Immature natural killer cell (primary cell): ENCODE measurements at places on chromosomes 16 and 17.

- no peak overlapping the region for H3K27ac ChIP-seq
- no peaks in the 10 kb centered on the region for H3K27me3 ChIP-seq
- peaks cover 8% of the 10 kb centered on the region for H3K4me1 ChIP-seq
- H3K4me3 ChIP-seq: no peak overlapping the region
- no peak for DNase-seq
These were observed 578 bp downstream of the AOC2 start for GRCh38 chr17:42844761-42845555.

DNA sequence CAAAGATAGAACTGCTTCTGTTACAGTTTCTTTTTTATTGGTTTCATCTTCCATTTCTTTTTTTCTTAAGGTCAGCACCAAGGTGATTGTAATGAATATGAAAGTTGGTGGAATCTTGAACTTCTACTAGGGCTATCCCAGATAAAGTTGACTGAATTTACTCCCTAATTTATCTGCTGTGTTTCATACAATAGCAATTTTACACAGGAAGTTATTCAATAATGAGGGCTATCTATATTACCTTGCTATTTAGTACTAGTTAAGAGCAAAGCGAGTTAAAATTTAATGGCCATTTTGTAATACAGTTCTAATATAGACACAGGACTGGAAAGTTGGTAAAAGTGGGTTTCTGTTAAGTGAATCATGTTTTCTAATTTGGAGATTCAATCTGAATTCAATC is 24.1 kb downstream of the USP10 start:
- H3K27ac ChIP-seq: no peak overlapping the region
- peaks cover 3% of the 10 kb centered on the region for H3K36me3 ChIP-seq
- H3K27me3 ChIP-seq: no peaks in the 10 kb centered on the region

DNA sequence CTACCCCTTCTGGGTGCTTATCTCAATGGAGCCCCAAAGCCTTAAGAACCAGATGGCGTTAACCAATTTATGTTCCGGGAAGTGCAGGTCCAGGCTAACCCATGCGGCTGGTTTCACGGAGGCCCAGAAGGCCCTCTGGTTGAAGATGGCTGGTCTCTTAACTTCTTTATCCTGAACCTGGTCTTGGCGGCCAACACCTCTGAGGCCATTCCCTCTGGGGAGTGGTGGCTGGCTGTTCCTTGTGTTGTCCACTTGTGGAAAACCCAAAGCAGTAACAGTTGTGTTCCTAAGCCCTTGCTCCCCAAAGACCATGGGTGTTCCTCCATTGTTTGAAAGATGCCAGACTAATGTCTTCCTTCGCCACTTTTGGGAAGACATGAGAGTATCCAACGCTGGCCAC is 1.5 kb downstream of the CDYL2 start:
- peaks cover 3% of the 10 kb centered on the region for H3K36me3 ChIP-seq
- H3K4me3 ChIP-seq: peak overlapping the region; percentile 67
- H3K27ac ChIP-seq: no peak overlapping the region
- no peaks in the 10 kb centered on the region for H3K4me1 ChIP-seq
- H3K27me3 ChIP-seq: peaks cover 2% of the 10 kb centered on the region

- no peak overlapping the region for H3K4me3 ChIP-seq
- H3K27me3 ChIP-seq: peaks cover 5% of the 10 kb centered on the region
- peaks cover 23% of the 10 kb centered on the region for H3K4me1 ChIP-seq
- no peaks in the 10 kb centered on the region for H3K36me3 ChIP-seq
- no peak for DNase-seq
- H3K27ac ChIP-seq: no peak overlapping the region
These were observed 2.3 kb upstream of the IL4R start for GRCh38 chr16:27311448-27311830.

- peaks cover 87% of the 10 kb centered on the region for H3K4me1 ChIP-seq
- DNase-seq: no peak
- H3K27me3 ChIP-seq: peaks cover 6% of the 10 kb centered on the region
- H3K36me3 ChIP-seq: no peaks in the 10 kb centered on the region
- peak overlapping the region; percentile 90 for H3K27ac ChIP-seq
- H3K4me3 ChIP-seq: peak overlapping the region; percentile 67
These were observed 66.2 kb downstream of the CYTH1 start for GRCh38 chr17:78715876-78716275.

GRCh38 chr17:63983320-63983719 is 10.6 kb upstream of the SCN4A start:
- H3K27ac ChIP-seq: no peak overlapping the region
- no peak for DNase-seq
- peaks cover 6% of the 10 kb centered on the region for H3K27me3 ChIP-seq

DNA sequence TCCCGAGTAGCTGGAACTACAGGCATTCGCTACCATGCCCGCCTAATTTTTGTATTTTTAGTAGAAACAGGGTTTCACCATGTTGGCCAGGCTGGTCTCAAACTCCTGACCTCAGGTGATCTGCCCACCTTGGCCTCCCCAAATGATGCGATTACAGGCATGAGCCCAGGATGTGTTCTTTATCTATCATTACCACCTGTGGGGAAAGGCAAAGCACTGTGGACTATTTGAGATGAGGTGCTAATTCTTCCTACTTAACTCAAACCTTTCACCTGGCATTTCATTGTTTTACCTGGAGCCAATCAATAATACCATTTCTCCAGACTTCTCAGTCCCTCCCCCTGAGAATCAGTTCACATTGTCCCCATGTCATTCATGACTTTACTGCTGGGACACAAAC is 20.4 kb upstream of the PPM1D start:
- no peaks in the 10 kb centered on the region for H3K36me3 ChIP-seq
- no peak overlapping the region for H3K27ac ChIP-seq
- H3K4me3 ChIP-seq: no peak overlapping the region
- H3K4me1 ChIP-seq: peaks cover 8% of the 10 kb centered on the region

DNA sequence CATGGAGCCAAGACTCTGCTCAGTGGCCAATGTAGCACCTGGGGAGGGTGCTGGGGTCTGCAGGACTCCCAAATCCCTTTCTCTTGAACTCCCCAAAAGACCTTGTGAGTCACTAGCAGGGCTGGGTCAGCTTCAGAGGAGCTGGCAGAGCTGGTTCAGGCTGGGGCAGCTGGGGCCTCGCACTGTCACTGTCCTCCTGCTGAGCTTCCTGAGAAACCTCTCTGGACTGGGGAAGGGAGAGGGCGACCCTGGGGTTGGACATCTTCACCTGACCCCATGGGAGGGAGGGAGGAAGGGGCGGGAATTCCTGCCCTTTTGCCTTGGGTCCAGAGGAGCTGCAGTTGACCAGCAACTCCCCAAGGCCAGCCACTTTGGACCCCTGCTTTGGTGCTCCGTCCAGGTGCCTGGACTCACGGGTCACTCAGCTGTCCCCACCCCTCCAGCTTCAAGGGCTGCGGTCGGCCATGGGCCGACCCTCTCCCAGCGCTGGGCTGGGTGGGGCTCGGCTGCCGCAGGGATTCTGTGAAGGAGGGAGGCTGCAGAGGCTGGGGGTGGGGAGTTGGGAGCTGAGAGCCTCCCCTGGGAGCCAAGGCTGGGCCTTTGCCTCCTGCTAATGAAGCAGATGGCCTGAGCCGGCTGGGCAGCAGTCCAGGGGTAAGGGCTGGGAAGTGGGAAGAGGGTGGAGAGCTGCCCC is 9.2 kb downstream of the FMNL1 start:
- peaks cover 4% of the 10 kb centered on the region for H3K36me3 ChIP-seq
- peaks cover 21% of the 10 kb centered on the region for H3K27me3 ChIP-seq
- H3K27ac ChIP-seq: peak overlapping the region; percentile 99
- H3K4me3 ChIP-seq: no peak overlapping the region
- DNase-seq: no peak
- peaks cover 87% of the 10 kb centered on the region for H3K4me1 ChIP-seq

DNA sequence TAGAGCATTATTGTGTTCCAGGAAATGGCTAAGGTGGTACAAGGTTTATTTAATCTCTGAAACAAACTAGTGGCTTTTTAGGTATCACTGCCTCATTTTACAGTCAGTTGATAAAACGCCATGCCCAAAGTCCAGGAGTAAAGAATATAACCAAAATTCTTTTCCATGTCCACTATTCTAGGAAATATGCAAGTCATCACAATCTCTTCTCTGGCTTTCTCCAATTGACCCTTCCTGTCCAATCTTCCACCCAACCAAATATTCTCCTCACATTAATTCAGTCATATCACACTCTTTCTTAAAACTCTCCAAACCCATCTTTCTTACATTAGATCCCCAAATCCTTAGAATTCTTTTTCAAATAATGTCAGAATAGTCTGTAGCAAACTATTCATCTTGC is 1110.0 kb upstream of the CDH8 start:
- H3K27me3 ChIP-seq: no peaks in the 10 kb centered on the region
- no peaks in the 10 kb centered on the region for H3K36me3 ChIP-seq
- H3K4me3 ChIP-seq: no peak overlapping the region
- DNase-seq: no peak

DNA sequence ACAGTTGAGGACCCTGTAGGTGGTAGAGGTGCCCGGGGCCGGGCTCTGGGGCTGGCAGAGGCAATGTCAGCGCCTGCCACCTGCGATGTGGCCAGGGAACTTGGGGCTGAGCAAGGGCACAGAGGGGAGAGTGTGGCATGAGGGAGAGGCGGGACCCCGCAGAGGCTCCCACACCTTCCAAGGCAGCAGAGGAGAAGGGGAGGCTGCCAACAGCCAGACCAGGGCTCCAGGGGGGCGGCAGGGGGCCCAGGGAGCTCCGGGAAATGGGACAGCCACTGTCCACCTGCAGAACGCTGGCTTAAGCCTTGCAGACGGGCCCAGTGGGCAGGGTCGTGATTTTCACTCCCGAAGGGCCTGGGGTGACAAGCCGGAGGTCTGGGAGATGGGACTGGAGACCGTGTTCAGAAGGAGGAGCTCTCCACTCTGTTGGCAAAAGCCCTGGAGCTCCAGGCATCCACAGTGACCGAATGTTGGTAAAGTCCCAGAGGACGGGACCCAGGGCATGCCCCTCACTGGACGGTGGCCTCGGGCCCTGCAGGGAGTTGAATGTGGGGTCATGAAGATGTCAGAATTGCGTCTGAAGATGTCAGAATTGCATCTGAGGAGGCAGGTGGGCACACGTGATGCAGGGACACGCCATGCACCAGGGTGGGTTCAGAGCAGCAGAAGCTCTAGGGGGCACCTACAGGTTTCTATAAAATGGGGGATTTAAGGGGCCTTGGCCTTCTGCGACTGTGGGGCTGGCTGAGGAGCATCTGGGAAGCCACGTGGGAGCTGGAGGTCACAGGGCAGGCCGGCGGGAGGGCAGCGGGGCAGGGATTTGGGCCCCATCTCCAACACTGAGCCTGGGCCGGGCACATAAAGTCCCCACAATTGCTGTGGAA is 18.6 kb downstream of the CD7 start:
- H3K27me3 ChIP-seq: peaks cover 38% of the 10 kb centered on the region
- H3K4me3 ChIP-seq: peak overlapping the region; percentile 92
- H3K27ac ChIP-seq: peak overlapping the region; percentile 100
- no peak for DNase-seq

DNA sequence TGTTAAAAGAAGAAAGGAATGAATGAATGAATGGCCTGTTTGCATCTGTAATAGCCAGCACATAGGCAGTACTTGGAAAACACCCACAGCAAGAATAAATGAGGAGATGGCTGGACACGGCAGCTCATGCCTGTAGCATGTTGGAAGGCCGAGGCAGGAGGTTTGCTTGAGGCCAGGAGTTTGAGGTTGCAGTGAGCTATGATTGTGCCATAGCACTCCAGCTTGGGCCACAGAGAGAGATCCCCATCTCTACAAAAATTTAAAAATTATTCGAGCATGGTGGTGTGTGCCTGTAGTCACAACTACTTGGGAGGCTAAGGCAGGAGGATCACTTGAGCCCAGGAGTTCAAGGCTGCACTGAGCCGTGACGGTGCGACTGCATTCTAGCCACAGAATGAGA is 12.5 kb downstream of the IL4R start:
- H3K36me3 ChIP-seq: peaks cover 3% of the 10 kb centered on the region
- DNase-seq: no peak
- no peaks in the 10 kb centered on the region for H3K27me3 ChIP-seq
- H3K4me1 ChIP-seq: peaks cover 36% of the 10 kb centered on the region
- H3K4me3 ChIP-seq: no peak overlapping the region

DNA sequence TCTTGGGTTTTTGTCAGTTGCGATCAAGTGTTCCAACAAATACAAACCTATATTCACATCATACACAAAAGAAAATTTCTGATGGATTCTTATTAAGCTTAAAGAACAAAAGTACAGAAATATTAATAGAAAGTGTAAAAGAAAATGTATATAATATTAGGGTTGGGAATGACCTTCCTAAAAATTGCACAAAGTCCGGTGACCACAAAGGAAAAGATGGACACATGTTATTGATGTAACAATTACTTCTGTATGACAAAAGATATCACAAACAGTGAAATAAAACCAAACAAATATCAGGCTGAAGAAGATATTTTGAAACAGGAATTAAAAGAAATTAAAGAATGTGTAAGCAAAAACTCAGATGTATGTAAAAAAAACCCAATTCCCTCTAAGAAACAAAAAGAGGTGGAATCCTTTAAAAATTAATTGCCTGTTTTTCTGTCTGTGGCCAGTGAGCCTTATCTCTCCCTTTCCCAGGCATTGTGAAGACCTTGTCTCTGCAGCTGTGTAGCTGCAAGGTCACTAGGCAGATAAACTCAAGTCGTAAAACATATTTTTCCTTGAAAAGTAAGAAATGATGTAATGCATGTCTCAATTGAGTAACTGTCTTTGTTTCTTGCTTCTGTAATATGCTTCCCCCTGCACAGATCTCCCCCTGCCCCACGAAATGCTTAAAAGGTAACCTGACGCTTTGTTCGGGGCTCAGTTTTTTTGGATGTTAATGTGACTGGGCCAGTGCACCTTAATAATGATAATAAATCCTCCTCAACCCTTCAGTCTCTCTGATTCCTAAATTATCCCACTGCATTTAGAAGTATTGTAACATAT is 2.8 kb downstream of the ST6GALNAC1 start:
- H3K27me3 ChIP-seq: peaks cover 5% of the 10 kb centered on the region
- H3K36me3 ChIP-seq: no peaks in the 10 kb centered on the region
- no peak for DNase-seq
- no peak overlapping the region for H3K27ac ChIP-seq
- no peaks in the 10 kb centered on the region for H3K4me1 ChIP-seq

DNA sequence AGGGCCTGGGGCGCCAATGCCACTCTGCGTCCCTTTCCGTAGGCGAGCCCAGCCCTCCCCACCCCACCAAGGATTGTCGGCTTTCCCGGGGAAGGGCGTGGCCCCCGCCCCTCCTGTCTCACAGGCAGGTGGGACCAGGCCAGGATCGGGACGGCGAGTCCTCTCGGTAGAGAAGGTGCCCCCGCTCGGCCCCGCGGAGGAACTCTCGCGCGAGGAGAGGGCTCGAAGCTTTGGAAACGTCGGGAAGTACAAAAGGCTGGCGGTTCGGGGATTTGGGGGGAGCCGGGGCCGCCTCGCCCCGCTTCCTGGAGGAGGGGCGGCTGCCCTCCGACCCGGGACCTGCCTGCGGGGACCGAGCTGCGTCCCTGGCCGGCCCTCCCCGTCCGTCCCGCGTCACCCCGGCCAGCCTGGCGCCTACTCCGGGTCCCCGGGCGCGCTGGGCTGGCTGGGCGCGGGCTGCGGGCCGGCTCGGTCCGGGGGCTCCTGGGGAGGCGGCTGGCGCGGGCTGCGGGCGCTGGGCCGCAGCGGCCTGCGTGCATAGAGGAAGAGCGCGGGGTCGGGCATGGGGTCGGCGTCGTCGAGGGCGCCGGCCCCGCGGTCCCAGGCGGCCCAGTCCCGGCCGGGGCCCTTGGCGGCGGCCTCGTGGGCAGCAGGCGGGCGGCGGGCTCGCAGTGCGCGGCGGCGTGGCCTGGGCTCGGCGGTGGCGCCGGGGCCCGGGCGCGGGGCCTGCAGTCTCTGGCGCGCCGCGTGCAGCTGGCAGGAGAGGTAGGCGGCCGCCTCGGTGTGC is 12.6 kb upstream of the CLUH start:
- no peaks in the 10 kb centered on the region for H3K4me1 ChIP-seq
- H3K36me3 ChIP-seq: no peaks in the 10 kb centered on the region
